ENCODE measurements at places on chromosomes 12 and 14.

GRCh38 chr12:77133566-77133965 is 68.2 kb upstream of the E2F7 start:
- DNase-seq: no peak

DNA sequence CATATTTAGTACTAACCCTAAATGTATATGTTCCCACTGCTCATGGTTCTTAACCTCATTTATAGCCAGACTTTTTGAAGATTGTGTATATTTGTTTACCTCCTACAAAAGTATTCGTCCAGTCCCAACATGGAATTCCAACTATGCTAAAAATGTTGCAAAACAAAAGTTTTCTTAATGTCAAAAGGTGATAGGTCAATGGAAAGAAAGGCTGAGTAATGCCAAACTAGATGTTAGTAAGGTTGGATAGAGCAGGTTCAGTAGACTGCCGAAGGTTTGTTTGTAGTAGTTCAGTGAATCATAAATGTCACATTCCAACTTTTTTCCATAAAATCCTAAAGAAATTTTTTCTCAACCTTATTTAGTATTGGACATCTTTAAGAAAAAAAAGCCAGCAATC is 874.5 kb downstream of the FLRT2 start:
- DNase-seq: no peak

- DNase-seq: no peak
These were observed 339.5 kb downstream of the DPF3 start for GRCh38 chr14:72554401-72554800.

DNA sequence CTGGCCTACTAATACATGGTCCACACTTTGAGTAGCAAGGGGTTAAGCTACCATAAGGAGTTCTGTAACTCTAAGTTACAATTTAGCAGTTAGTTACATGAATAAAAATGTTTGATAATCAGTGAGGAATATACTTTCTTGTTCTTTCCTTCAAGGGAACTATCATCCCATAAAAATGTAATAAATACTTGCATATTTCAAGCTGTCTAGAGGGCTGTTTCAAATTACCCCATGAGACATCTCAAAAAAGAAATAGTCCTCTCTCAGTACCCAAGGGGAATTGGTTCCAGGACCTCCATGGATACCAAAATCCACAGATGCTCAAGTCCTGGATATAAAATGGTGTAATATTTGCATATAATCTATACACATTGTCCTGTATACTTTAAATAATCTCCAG is 48.7 kb upstream of the GNG2 start:
- no peak for DNase-seq

DNA sequence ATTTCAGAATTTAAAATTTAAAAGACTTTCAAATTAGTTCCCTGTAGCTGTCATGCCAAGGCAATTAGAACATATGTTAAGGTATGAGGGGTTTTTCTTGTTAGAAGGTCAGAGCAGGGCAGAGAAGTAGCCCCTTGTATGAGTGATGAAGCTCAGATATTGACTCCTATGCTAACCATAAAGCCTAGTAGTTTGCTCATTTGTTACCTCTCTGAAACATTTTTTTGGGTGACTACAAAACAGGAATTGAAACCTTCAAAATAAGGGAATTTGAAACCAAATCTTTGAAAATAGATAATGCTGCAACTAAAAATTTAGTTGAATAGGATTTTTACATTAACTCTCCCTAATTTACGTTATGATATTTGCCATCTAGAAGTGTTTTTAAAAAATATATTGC is 333.5 kb downstream of the NAV3 start:
- no peak for DNase-seq

DNA sequence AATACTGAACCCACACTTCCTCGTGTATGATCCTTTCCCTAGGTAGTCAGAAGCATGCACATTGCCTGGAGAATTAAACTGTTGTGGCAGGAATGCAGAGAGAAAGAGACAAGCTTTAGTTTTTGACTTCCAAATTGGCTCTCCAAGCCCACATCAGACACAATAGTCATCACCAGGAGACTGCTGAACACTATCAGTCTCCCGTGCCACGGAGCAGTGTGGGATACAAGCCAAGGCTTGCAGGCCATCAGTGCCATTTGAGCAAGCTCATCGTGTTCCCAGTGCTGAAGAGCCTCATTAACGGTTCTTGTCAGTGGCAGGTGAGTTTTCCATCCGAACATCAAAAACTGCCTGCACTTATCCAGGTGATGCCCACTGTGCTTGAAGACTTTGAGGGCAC is 410.8 kb downstream of the NAV3 start:
- DNase-seq: no peak

DNA sequence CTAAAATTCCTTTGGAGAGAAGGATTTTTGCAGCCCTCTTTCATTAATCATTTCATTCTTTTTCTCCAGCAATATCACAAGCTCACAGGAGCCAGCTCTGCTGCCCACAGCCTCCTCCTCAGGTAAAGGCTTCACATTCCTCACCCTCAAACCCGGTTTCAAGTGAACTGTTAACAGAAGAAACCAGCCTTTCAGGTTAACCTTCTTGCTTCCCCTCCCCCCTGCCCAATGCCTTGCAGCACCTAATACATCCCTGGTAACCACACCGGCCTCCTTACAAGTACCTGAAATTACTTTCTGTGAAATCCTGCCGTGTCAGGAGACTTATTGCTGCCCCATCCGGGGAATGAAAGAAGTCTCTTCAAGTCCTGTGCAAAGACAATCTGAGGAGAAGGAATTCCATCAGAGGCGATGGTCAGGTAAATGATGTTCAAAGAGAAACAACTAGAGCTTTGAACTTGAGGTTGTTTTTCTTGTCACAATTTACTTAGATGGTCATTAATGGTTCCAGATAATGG is 111.2 kb downstream of the MYRFL start:
- DNase-seq: no peak

DNA sequence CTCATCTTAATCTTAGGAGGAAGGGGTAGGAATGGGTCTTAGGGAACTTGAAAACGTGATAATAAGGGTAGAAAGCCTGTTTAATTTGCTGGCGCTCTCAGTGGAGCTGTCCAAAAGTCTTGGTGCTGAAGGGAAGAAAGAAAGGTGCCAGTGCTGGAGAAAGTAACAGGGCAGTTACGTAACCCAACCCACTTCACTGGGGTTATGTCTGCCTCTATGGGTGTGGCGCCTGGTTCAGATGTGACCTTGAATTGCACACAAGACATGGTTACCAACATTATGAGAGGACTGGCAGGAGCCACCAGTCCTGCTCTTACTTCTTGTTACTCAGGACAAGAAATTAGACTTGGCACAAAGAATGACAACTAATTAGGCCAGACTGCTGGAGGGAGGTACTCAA is 18.6 kb upstream of the GPATCH2L start:
- no peak for DNase-seq

DNA sequence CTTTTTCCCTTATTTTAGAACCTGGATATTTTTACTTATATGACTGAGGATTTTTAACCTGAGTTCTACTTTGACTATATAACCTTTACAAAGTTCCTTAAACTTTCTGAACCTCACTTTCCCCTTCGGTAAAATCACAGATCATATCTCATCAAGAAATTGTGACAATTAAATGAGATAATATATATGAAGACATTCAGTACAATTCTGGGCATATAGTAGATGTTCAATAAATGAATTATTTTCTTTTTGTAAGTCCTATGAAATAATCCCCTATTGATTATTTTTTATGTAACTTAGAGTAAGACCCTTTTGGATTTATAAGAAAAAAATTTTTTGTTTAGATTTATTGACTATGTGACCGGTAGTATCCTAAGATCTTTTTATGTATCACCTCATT is 17.6 kb upstream of the FAM177A1 start:
- no peak for DNase-seq

DNA sequence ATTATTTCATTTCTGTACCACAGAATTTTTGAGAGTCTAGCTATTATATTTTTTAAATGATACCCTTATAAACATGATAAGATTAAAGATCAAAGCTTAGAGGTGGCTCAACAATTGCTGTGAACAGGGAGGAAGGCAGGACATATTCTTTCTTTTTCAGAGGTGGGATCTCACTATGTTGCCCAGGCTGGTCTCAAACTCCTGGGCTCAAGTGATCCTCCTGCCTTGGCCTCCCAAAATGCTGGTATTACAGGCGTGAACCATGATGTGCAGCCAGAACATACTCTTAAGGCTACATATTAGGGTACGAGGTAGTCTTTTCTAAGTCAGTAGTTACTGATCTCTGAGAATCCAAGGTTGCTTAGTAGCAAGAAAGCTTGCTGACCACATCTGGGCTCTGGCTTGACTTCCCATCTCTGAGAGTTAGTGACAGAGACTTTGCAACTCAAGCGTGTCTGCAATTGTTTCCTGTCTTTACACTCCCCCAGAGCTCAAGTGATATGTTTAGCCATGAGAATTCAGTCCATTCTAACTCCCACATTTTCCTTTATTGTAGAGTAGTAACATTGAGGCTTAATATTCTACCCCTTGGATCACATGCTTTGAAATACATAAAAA is 8.6 kb downstream of the RAB5B start:
- no peak for DNase-seq

DNA sequence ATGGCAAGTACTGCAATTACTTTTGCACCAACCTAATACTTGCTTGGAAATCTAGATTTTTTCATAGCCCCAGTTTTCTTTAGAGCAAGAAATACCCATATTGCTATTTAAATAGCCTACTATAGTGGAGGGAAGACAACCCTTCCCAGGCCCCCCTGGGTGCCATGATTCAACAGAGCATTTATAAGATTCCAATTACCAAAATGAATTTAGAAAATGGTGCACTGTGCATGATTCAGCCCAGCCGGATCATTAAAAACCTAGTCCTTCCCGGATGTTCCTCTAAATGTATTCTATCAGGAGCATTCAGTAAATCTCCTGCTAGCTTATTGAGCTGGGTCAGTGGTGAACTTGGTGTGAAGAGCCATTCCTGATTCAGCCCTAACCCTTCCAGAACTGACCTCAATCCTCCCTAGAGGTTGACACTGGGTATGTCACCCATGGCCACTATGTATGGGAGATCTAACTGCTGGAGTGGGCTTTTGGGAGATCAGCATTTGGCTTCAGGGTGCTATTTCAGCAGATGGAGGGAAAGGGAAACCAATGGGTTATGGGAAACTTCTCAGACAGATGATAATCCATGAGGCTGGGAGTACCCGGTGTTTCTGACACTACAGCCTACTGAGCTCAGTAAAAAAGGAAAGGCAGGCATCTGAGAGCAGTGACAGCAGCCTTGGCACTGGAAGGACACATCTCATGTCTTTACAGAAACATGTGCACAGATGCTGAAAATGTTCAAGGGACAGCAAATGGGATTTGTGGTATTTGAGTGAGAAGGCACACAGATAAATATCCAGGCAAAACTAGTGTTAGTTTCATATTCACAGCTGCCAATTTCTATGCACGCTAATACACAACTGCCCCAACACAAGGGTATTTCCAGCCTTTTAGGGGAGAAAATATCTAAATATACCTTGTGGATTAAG is 258.9 kb downstream of the DPF3 start:
- DNase-seq: no peak

DNA sequence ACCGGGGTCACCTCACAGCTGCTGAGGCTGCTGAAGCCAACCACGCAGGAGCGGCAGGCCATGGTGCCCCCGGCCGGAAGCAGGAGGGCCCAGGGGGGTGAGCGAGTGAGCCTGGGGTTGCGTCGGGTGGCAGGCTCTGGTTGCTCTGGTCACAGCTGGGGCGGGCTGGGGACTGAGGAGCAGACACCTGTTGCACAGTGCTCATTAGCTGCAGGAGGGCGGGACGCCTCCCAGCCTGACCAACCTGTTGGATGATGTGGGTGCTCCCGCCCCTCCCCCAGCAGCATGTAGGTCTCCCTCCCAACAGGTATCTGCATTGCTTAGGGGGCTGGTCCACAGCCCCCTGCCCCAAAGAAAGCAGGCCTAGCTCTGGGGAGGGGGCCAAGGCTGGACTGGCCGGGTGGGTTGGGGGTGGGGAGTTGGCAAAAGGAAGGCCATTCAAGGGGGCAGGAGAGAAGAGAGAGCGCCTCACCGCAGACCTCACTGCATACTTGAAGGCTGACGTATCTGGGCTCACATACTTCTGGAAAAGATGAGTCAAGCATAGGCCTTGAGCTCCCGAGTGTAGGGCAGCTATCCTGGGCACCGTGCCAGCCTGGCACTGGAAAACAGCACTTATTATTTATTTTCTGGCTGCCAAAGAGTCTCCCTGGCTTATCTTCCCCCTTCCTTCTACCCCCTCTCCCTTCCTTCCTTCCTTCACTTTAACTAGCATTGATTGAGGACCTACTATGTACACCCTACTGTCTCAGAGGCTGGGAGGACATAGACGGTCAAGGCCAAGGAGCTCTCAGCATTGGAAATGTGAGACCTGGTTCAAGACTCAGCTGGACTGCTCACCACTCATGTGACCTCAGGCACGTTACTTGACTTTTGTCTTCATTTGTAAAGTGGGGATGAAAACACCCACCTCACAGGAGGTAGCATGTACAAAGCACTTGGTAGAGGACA is at the start of gene KRT80:
Gene KRT80, minus strand, starts transcription at position 174 of the 951 bp plus-strand sequence. Its CDS starts 112 bp downstream, at position 62.
- no peak for DNase-seq

- no peak for DNase-seq
These were observed 233.4 kb downstream of the MSRB3 start for GRCh38 chr12:65511912-65512311.

GRCh38 chr14:41817626-41818025 is 210.9 kb downstream of the LRFN5 start:
- DNase-seq: no peak

- DNase-seq: no peak
These were observed 28.6 kb downstream of the FIGNL2 start for GRCh38 chr12:51819736-51820525.

DNA sequence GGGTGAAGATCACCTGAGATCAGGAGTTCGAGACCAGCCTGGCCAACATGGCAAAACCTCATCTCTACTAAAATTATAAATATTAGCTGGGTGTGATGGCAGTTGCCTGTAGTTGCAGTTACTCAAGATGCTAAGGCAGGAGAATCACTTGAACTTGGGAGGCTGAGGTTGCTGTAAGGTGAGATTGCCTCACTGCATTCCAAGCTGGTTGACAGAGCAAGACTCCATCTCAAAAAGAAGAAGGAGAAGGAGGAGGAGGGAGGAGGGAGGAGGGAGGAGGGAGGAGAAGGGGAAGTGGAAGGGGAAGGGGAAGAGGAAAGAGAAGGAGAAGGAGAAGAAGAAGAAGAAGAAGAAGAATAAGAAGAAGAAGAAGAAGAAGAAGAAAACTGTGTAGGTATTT is 17.0 kb downstream of the RNASE10 start:
- no peak for DNase-seq

DNA sequence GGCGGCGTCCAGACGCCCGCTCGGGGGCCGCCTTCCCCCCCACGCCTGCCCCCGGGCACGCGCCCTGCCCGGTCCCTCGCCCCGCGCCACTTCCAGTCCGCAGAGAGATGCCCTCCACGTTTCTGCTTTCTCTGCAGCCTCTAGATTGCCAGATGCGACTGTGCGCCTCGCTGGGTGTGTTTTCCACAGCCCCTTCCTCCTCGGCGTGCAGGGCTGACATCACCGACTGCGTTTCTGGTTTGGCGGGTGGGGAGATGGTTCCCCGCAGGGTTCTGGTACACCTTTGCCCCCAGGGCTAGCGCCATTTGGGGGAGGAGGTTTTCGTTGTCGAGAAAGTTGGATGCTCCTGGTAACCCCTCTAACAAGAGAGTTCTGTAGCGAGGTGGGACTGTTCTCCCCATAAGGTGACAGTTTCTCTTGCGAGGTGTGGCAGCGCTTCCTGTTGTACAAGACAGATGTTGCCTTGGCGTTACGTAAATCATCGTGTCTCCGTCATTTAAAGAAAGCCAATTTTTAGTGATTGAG is 1.5 kb downstream of the CALM1 start:
- DNase-seq: peak; percentile 73

GRCh38 chr12:64081008-64081404 is 141.1 kb downstream of the KICS2 start:
- no peak for DNase-seq

GRCh38 chr14:104037903-104038302 is 47.6 kb upstream of the ASPG start:
- DNase-seq: no peak

Data from CD4-positive, alpha-beta T cell treated with Interleukin-1 beta for 1 hour (primary cell).